ENCODE measurements at places on chromosomes 1 and 21.

- DNase-seq: no peak
Measured at GRCh38 chr21:33265664-33266049, 510 bp upstream of the IL10RB start.

GRCh38 chr1:54874079-54874830 lies 12.7 kb downstream of the DHCR24 start:
- no peak for DNase-seq

DNA sequence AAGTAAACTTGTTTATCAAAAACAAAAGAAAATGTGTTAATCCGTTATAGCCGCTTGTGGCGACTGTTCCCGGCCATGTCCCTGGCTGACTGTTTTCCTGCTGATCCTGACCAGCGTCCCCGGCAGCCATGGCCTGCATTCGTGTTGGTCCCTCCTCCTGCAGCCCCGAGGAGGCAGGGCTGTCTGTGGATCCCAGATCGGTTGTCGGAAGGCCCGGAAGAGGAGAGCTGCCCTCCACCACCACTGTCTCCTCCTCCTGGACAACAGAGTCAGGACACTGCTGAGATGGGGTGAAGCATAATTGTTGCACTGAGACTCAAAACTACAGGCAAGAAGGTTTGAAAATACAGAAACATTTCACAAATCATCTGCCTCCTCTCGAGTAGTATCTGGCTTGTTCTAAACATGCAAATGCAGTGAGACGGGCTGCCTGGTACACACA lies 3.6 kb upstream of the MXRA8 start:
- DNase-seq: peak; percentile 44

- DNase-seq: peak; percentile 30
Measured at GRCh38 chr1:25744140-25744581, 55.8 kb upstream of the SELENON start.

GRCh38 chr1:43238085-43238484 lies 31.7 kb upstream of the TMEM125 start:
- peak; percentile 90 for DNase-seq

DNA sequence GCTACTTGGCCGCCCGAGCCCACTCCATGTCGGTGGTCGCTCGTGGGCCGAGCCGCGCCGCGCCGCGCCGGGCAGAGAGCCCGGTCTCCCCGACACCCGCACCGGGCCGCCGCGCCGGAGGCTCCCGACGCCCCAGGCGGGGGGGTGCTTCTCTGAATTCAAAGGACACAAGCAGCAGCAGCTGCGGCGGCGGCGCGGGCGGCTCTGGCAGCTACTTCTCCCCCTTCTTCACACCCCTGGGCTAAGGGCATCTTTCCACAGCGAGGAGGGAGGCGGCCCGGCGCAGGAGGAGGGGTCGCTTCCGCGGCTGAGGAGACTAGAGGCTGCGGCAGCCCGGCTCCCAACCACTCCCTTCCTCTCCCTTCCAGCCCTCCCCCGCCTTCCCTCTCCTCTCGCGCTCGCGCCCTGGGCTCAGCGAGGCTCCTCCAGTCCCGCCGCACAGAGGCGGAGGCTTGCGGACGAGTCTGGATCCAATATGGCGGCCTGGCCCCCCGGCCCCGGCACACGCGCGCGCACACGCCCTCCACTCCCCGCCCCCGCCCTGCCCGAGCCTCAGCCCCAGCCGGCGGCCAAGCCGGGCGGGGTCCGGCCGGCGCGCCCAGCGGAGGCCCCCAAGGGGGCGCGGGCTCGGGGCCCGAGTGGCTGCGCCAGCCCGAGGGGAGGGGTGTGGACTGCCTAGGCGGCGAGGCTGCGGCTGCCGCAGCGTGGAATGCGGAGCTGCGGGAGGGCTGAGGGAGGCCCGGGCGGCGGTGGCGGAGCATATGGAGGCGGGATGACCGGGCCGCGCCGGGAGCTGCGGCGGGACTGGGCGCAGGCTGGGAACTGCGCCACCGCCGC lies at the start of gene CDC42BPA:
TSS of gene CDC42BPA (minus strand) at position 477 of the 837 bp plus-strand sequence. CDS start 1,310 bp downstream, outside the sequence.
- DNase-seq: peak; percentile 88
